Neural crest cell (in vitro differentiated cells): ENCODE measurements at places on chromosomes 12 and 14. TPM values are rescaled to one million over a fixed set of nuclear protein-coding genes. Genes with fewer than 3 reads are reported as not detected.

Gene LMNTD1
- total RNA-seq: not detected in 2 replicates

Gene RAD9B
- 0.23 and 0.50 TPM in 2 replicates for total RNA-seq

DNA sequence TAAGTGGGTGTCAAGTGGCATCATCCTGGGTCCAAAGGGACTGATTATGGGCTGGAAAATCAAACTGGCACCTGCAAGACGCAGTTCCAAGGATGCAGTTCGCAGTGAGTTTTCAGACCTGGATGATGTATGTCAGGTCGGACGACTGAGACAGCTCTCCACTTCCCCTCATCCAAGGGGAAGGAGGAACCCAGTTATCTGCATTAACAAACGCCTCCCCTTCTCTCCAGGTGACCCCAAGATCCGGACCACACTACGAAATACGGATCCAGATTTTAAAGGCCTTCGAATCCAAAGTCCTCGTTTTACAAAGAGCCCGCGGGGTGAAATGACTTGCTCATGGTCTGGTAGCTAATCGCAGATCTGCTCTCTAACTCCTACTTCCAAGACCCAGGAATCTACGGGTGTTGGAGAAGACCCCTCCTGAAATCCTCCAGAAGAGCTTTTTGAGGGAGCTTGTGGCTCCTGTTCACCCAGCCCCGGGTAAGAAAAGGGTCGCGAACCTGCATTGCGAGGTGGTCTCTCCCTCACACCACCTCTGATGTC lies 460 bp upstream of the SYNE2 start:
- no peaks in the 10 kb centered on the region for H3K36me3 ChIP-seq
- peaks cover 28% of the 10 kb centered on the region for H3K4me1 ChIP-seq
- H3K4me3 ChIP-seq: peak overlapping the region; percentile 90
- H3K27me3 ChIP-seq: peaks cover 10% of the 10 kb centered on the region

DNA sequence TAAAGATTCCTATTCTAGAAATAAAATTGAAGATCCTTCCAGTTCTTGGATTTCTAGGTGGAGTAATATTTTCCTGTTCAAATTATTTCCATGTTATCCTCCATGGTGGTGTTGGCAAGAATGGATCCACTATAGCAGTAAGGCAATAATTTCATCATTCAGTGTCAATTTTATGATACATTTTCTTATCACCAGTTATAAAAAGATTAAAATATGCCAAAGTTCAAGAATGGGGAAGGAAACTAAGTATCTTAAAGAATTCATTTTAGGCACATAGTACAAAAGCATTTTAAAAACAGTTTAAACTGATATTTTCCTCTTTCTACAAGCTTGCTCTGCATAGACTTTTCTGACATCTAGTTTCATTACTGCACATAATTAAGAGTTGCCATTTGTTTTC lies 19.1 kb downstream of the SYCP3 start:
- no peak overlapping the region for H3K4me3 ChIP-seq
- no peaks in the 10 kb centered on the region for H3K4me1 ChIP-seq
- H3K27ac ChIP-seq: no peak overlapping the region
- DNase-seq: no peak

DNA sequence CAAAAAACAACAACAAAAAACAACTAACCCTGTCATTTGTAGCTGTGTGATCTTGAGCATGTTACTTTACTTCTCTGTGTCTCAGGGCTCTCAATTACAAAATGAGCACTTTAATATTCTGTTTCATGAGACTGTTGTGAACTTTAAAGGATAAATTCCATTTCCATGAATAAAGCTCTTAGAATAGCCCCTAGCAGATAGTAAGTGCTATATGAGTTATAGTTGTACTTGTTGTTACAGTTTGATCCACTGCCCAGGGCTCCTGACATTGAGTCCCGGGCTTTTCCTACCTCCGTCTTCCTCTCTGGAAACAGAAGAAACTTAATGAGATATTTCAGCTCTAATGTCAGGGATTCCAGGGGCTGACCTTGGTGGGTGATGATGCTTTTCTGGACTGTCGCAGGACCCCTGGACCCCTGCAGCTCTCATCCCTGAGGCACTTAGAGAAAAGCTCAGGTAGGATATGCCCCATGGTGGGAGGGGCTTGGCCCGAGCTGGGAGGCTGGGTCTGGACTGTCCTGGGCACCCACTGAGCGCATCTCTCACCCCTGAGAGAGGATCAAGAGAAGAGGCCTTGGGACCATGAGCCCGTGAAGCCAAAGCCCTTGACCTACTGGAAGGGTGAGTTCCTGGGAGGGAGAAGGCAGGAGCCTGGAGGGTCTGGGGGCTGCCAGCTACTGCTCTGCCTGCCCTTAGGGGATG lies 5.1 kb downstream of the P3H3 start:
- no peak overlapping the region for H3K27ac ChIP-seq
- peak overlapping the region; percentile 69 for H3K4me3 ChIP-seq
- DNase-seq: no peak
- peaks cover 26% of the 10 kb centered on the region for H3K4me1 ChIP-seq
